ENCODE measurements at places on chromosomes 6 and 20. TPM values are rescaled to one million over a fixed set of nuclear protein-coding genes. Genes with fewer than 3 reads are reported as not detected.

The NOP56 gene
- 613 TPM for total RNA-seq

The MDFI gene
- 0.89 TPM for total RNA-seq

The CCN2 gene
- 155 TPM for total RNA-seq

The C20orf204 gene
- total RNA-seq, result 0.15 TPM

The OVOL2 gene
- not detected for total RNA-seq

The WASF1 gene
- 10.0 TPM for total RNA-seq

The PPP1R18 gene
- total RNA-seq, result 44.8 TPM

The ABRACL gene
- total RNA-seq, result 43.5 TPM

The PPP1R14C gene
- 1.7 TPM for total RNA-seq

The TRIM10 gene
- not detected for total RNA-seq

The RNF217 gene
- 4.2 TPM for total RNA-seq

The RRP36 gene
- total RNA-seq, result 78.6 TPM

The TUBB2B gene
- 15.2 TPM for total RNA-seq

The PRR18 gene
- total RNA-seq, result 0.06 TPM

The RSPH3 gene
- total RNA-seq, result 5.2 TPM

The BMP2 gene
- total RNA-seq, result 0.29 TPM

The ULBP1 gene
- 0.75 TPM for total RNA-seq

The HEY2 gene
- not detected for total RNA-seq

The SLC52A3 gene
- total RNA-seq, result 0.57 TPM

The HLA-DRA gene
- not detected for total RNA-seq

The OR12D3 gene
- total RNA-seq, result not detected

The RAET1L gene
- total RNA-seq, result 0.35 TPM

The ASIP gene
- total RNA-seq, result not detected

The HLA-G gene
- not detected for total RNA-seq

The PGC gene
- not detected for total RNA-seq

The RFX6 gene
- not detected for total RNA-seq

The PDE10A gene
- total RNA-seq, result 28.6 TPM

The SLC22A2 gene
- 0.15 TPM for total RNA-seq

The CYP21A2 gene
- not detected for total RNA-seq

The TINAG gene
- total RNA-seq, result not detected

The EMILIN3 gene
- total RNA-seq, result 0.43 TPM

The KIF6 gene
- total RNA-seq, result 0.30 TPM

The FAM209A gene
- total RNA-seq, result 0.28 TPM

The SPO11 gene
- total RNA-seq, result not detected

The GTF2H4 gene
- total RNA-seq, result 21.8 TPM

The RAET1G gene
- 6.8 TPM for total RNA-seq

The GPR6 gene
- total RNA-seq, result not detected

The TCP11 gene
- not detected for total RNA-seq

The SIRPG gene
- not detected for total RNA-seq

The MYLIP gene
- 2.4 TPM for total RNA-seq
